ENCODE measurements at places on chromosomes 2 and 18. TPM values are rescaled to one million over a fixed set of nuclear protein-coding genes. Genes with fewer than 3 reads are reported as not detected.

Gene METTL8
- total RNA-seq, result 10.2 TPM

Gene VSNL1
- 25.2 TPM for total RNA-seq

Gene SLC5A7
- total RNA-seq, result 0.08 TPM

Gene NLRC4
- total RNA-seq, result 2.3 TPM

Gene ITPRIPL1
- 2.1 TPM for total RNA-seq

Gene ME2
- total RNA-seq, result 77.3 TPM

Measured in left cardiac atrium (tissue), 4 donors.